ENCODE measurements at places on chromosomes 7 and 10.

DNA sequence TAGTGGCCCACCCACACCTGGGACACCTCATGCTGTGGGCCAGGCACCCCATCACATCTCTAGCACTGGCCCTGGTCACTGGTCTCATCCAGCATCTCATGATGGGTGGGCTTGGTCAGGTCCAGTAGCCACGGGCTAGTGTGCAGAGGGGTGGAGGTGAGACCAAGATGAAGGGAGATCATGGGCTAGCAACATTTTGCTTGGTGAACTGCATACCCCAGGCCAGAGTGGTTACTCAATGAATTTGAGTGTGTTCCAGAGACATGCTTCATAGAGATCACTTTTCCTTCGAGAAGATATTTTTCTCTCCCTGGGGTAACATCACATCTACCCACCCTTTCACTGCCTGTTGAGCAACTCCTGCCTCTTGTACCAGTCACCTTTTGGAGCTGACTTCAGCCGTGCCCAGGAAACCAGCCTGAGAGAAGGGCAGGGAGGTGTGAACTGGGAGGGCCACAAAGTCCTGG lies 44.2 kb downstream of the MINDY4 start:
- no peak overlapping the region for H3K4me3 ChIP-seq
- H3K27me3 ChIP-seq: no peaks in the 10 kb centered on the region
- no peaks in the 10 kb centered on the region for H3K36me3 ChIP-seq
- no peak overlapping the region for H3K27ac ChIP-seq

DNA sequence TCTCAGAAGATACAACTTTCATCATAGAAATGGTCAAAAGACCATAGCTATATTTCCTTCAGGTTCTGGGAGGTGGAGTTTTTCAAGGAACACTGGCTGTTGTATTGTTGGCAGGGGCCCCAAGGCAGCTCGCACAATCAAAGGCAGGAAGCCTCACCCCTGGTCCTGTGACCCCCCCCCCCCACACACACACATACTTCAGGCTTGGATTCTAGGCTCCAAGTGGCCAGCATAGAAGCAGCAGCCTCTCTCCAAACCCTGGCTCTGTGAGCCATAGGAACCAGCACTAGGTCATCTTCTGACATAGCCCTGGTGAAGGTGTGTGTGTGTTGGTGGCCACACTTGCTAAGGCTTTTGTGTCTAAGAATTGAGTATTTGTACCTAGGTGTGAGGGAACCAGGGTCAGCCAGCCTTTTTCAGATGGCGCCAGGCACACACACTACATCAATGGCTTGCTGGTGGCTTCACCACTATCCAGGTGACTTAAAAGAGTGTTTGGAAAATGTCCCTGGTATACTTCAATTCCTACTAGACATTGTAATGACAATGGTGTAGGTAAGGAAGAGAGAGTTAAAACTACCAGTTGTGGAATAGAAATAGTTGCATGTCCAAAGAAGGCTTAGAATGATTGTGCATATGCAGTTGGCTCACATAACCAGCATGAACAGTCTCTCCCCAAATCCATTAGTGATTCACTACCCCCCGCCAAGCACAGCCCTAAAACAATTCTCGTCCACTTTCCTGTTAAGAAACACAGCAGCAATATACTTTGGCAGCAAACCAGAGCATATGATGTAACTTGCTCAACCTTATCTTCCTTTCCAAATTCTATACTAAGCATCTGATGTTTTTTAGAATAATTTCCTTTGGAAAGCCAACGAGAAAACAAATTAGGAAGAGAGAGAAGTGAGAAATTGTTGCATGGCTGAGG lies 91.3 kb downstream of the AVL9 start:
- H3K4me3 ChIP-seq: no peak overlapping the region
- H3K27me3 ChIP-seq: no peaks in the 10 kb centered on the region
- ATAC-seq: no peak
- peaks cover 6% of the 10 kb centered on the region for H3K4me1 ChIP-seq
- H3K27ac ChIP-seq: no peak overlapping the region

- no peaks in the 10 kb centered on the region for H3K4me1 ChIP-seq
- H3K36me3 ChIP-seq: no peaks in the 10 kb centered on the region
- H3K27ac ChIP-seq: no peak overlapping the region
- no peak for ATAC-seq
- H3K4me3 ChIP-seq: no peak overlapping the region
- H3K27me3 ChIP-seq: no peaks in the 10 kb centered on the region
These were observed 165.9 kb downstream of the ABCA13 start for GRCh38 chr7:48337012-48337621.

DNA sequence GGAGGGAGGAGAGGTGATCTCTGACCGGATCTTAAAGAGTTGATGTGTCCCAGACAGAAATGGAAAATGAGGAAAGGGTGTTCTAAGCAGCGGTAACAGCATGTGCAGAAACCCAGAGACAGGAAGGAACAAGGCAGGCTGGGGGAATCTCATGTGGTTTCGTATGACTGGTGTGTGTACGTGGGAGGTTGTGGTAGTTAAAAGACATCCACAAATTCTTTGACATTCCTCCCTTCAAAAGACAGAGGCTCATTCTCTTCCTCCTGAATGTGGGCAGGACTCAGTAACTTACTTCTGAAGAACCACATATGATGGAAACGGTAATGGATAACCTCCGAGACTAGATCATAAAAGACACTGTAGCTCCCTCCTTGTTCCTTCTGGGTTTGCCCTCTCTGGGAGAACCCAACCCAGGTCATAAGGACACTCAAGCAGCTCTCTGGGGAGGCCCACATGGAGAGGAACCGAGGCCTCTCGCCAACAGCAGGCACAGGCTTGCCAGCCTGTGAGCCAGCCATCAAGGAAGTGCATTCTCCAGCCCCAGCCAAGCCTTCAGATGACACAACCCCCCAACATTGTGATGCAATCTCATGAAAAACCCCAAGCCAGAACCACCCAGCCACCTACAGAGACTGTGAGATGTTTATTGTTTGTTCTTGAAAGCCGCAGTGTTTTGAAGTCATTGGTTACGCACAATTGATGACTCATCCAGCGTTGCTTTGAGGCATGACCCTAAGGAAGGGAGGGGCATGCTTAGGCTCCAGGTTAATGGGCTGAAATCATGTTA lies 116.0 kb downstream of the SLIT1 start:
- H3K4me1 ChIP-seq: no peaks in the 10 kb centered on the region
- no peak overlapping the region for H3K4me3 ChIP-seq
- no peak for ATAC-seq

DNA sequence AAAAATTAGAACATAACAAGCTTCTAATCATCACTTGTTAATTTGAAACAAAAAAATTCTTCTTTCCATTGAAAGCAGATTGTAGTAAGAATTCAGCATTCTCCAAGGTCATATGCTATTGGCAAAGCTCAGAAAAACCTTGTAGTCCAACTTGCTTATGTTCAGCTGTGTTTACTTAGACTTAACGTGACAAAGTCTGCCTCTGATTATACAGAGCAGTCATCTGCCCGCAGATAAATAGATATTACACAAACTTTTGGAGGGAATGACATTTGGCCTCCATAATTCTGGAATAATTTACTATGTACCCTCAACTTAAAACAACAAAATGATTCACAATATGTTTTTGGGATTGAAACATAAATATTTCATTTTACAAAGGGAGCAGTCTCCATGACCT lies 45.8 kb downstream of the MKX start:
- no peak overlapping the region for H3K27ac ChIP-seq
- no peaks in the 10 kb centered on the region for H3K4me1 ChIP-seq
- H3K4me3 ChIP-seq: no peak overlapping the region
- ATAC-seq: no peak
- no peaks in the 10 kb centered on the region for H3K27me3 ChIP-seq
- no peaks in the 10 kb centered on the region for H3K36me3 ChIP-seq

- no peak overlapping the region for H3K4me3 ChIP-seq
- no peak for ATAC-seq
- H3K27me3 ChIP-seq: no peaks in the 10 kb centered on the region
- peaks cover 22% of the 10 kb centered on the region for H3K36me3 ChIP-seq
These were observed 4.6 kb upstream of the ANKRD26 start for GRCh38 chr10:27104919-27105318.

GRCh38 chr10:121593281-121594075 lies 4.8 kb downstream of the FGFR2 start:
- H3K27me3 ChIP-seq: peaks cover 34% of the 10 kb centered on the region
- H3K4me3 ChIP-seq: no peak overlapping the region
- H3K4me1 ChIP-seq: peaks cover under 1% of the 10 kb centered on the region
- no peak for ATAC-seq

- H3K4me3 ChIP-seq: peak overlapping the region; percentile 99
- peak overlapping the region; percentile 93 for H3K27ac ChIP-seq
- peaks cover 46% of the 10 kb centered on the region for H3K4me1 ChIP-seq
- peak; percentile 51 for ATAC-seq
These were observed 811 bp upstream of the ARHGAP12 start for GRCh38 chr10:31929261-31930022.

GRCh38 chr10:173741-174140 lies 38.5 kb downstream of the ZMYND11 start:
- H3K27me3 ChIP-seq: no peaks in the 10 kb centered on the region
- ATAC-seq: no peak
- peaks cover 20% of the 10 kb centered on the region for H3K36me3 ChIP-seq
- peaks cover 7% of the 10 kb centered on the region for H3K4me1 ChIP-seq
- H3K4me3 ChIP-seq: no peak overlapping the region

GRCh38 chr10:79200346-79200745 lies 131.6 kb downstream of the ZMIZ1 start:
- ATAC-seq: no peak
- H3K27me3 ChIP-seq: no peaks in the 10 kb centered on the region
- no peaks in the 10 kb centered on the region for H3K36me3 ChIP-seq
- H3K4me1 ChIP-seq: peaks cover 5% of the 10 kb centered on the region

GRCh38 chr10:28679581-28680357 lies 2.4 kb downstream of the BAMBI start:
- ATAC-seq: no peak
- peaks cover 50% of the 10 kb centered on the region for H3K27me3 ChIP-seq
- peak overlapping the region; percentile 4 for H3K4me3 ChIP-seq
- peaks cover 22% of the 10 kb centered on the region for H3K4me1 ChIP-seq

DNA sequence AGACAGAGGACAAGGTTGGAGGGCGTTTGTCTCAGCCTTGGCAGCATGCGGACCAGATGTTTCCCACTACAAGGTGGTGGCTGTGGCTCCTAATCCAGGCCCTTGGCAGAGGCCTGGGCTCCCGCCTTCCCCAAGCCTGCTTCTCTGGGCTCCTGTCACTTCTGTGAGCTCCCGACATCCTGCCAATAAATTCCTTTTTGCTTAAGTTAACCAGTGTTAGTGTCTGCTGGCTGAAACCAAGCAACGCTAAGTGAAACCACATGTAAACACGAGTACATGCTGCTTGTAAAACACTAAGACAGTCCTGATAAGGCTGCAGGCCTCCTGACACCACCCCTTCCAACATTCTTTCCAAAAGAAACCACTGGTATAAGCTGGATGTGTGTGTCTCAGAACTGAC lies 263.6 kb upstream of the ZMIZ1 start:
- H3K27me3 ChIP-seq: peaks cover 46% of the 10 kb centered on the region
- no peaks in the 10 kb centered on the region for H3K36me3 ChIP-seq
- H3K4me3 ChIP-seq: no peak overlapping the region
- no peak overlapping the region for H3K27ac ChIP-seq
- no peaks in the 10 kb centered on the region for H3K4me1 ChIP-seq

GRCh38 chr7:26151953-26152781 lies at the start of gene NFE2L3:
TSS of gene NFE2L3 (plus strand) at chr7:26152198. CDS start at chr7:26152499, 301 bp downstream.
- ATAC-seq: peak; percentile 90

GRCh38 chr7:70303780-70304179 lies 705.5 kb downstream of the AUTS2 start:
- no peak for ATAC-seq
- H3K4me1 ChIP-seq: no peaks in the 10 kb centered on the region
- H3K27me3 ChIP-seq: no peaks in the 10 kb centered on the region

DNA sequence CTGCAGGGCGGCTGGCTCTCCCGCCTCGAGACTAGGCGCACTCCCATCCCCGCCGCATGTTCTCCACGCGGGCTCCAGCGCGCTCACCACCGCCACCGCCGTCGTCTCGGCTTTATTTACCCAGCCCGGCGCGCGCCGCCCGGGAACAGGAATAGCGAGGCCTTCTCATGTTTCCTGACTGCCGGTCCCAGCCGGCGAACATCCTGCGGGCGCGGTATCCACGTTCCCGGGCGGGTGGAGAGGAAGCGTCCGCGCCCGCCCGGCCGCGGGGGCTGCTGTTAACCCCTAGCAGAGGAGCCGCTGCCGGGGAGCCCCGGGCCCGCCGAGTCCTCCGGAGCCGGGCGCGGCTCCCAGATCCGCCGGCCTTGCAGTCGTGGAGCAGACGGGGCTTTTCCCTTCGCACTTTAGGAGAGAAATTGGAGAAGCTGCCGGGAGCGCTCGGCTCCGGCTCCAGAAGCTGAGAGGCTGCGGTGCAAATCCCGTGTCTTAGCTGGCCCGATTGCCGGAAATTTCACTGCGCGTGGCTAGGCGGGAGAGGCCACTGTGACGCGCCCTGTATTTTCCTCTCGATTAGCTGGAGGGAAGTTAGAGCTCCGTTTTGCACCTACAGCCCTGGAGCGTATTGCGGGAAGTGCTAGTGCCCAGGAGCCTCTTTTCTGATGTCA lies at the start of gene MKX:
TSS of gene MKX (minus strand) at position 88 of the 665 bp plus-strand sequence. CDS start 2,404 bp downstream, outside the sequence.
- H3K4me1 ChIP-seq: peaks cover 41% of the 10 kb centered on the region
- no peaks in the 10 kb centered on the region for H3K36me3 ChIP-seq
- peaks cover 54% of the 10 kb centered on the region for H3K27me3 ChIP-seq
- no peak for ATAC-seq
- peak within 1 kb of the TSS; percentile 65 for H3K4me3 ChIP-seq
- peak within 1 kb of the TSS; percentile 29 for H3K27ac ChIP-seq

All from stimulated activated memory B cell treated with anti-CD40 and anti-IgM and Interleukin-4, amounts not matched to agents 10 μg/mL and 1 μg/mL and 100 μg/mL, for 72 hours (primary cell).